ENCODE measurements at places on chromosomes 6 and 20.

DNA sequence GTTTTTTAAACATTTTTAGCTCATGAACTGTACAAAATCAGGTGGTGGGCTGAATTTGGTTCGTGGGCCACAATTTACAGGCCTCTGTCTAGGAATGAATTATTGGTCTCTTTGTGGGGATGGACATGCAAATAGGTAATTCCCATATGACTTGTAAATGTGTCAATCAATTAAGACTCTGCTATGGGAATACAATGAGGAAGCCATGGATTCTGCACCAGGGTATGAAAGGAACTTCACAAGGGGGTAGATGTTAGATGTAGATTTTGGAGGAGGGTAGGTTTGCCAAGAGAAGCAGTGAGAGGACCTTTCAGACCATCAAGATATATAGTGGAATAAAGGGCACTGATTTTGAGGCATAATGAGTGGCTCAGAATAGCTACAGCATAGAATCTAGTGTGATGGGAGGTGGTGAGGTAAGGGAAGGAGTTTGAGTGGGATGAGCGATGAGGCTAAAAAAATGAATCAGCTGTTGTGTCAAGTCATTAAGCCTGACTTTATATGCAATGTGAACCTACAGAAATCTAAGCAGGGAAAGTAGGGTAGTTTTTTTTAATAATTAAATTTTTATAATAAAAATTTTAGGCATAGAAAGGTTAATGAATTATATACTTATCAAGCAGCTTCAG lies 32.6 kb upstream of the RNF182 start:
- DNase-seq, result no peak

DNA sequence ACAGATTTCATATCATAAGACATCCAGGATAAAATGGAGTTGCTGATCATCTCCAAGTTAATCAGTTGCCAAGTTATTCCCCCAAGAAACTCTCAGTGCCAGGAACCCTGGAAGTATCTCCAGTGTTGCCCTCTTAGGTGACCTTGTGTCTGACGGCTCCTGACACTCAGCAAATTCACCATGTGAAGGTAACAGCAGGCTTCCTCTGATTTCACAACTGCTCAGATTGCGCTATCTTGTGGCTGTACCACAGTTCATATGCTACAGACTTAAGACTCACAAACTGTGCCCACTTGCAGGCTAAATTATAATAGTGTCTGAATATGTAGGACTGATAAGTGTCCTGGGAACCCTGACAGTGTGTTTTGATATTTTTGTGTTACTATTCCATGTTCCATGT lies 186.6 kb upstream of the OPRM1 start:
- no peak for DNase-seq

DNA sequence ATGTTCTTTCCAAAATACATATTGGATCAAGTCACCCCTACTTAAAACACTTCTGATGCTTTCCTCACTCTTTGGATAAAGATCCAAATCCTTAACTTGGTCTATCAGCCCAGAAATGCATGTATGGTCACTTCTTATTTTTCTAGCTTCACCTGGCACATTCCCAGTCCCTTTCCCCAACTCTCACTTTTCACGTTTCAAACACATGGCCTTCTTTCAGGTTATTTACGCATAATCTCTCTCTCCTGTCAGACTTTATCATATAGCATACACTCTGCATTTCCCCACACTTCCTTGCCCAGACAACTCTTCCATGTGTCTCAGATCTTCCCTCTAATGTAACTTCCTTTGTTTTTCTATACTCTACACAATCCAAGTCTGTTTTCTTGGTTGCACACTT lies 12.8 kb downstream of the PHIP start:
- no peak for DNase-seq

- DNase-seq, result no peak
Observed at GRCh38 chr6:63899550-63899949, 263.9 kb downstream of the PHF3 start.

- DNase-seq, result no peak
Observed at GRCh38 chr6:145731447-145731846, 3.9 kb downstream of the EPM2A start.

- DNase-seq, result no peak
Observed at GRCh38 chr20:3106658-3107463, 22.3 kb upstream of the AVP start.

GRCh38 chr6:106535012-106535411 lies 94.3 kb downstream of the RTN4IP1 start:
- no peak for DNase-seq

- no peak for DNase-seq
Observed at GRCh38 chr6:7939184-7939863, 28.7 kb upstream of the TXNDC5 start.

DNA sequence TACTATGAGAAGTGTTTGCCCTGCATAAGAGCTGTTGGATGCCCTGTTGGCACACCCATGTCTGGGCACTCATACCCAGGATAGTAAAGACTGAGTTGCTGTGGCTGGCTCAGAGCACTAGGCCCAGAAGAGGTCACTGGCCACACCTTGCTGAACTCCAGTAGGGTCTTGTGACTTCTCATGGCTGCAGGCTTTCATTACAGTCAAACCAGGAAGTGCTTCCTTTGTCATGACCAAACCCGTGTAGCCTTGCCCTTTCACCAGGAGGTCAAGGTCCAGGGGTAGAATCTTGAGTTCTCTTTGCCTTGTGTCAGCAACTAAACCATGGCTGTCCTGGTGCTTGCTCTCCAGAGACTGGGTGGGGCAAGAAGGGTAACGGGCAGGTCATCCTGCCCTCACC lies 49.5 kb downstream of the CD164 start:
- no peak for DNase-seq

- DNase-seq, result no peak
Observed at GRCh38 chr20:42338294-42339201, 720.4 kb upstream of the CHD6 start.

- DNase-seq, result no peak
Observed at GRCh38 chr6:135577059-135577538, 79.6 kb upstream of the AHI1 start.

DNA sequence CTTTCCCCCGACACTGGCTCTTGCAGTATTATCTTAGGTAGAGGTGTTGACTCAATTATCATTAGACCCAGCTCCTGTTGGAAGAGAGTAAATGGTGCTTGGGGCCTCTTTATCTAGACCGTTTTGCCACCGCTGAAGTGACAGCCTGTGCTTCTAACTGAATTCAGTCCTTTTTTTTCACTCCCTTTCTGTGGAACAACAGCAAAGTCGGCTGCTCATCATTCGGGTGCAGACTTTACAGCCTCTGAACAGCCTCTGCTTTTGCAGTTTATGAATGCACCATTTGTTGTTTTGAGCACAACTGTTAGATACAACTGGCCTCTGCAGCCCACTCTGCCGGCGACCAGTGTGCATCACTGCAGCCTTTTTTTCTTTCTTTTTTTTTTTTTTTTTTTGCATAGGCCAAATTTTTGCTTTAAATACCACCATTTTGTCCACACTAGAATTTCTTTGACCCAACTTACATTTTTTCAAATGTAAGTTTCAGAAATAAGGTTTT lies 35.8 kb downstream of the RREB1 start:
- DNase-seq, result no peak

- no peak for DNase-seq
Observed at GRCh38 chr20:62428396-62429295, 1.3 kb upstream of the RBBP8NL start.

DNA sequence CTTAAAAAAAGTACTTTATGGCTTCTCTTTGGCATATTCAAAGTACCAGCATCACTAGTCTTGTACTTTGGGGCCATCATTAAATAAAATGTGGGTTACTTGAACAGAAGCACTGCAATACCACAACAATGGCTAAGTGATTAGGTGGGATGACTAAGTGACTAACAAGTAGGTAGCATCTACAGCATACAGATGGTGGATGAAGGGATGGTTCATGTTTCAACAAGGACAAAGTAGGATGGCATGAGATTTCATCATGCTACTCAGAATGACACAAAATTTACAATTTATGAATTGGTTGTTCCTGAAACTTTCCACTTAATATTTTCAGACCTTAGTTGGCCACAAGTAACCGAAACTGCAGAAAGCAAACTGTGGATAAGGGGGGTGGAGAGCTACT lies 7.7 kb downstream of the MPC1 start:
- no peak for DNase-seq

DNA sequence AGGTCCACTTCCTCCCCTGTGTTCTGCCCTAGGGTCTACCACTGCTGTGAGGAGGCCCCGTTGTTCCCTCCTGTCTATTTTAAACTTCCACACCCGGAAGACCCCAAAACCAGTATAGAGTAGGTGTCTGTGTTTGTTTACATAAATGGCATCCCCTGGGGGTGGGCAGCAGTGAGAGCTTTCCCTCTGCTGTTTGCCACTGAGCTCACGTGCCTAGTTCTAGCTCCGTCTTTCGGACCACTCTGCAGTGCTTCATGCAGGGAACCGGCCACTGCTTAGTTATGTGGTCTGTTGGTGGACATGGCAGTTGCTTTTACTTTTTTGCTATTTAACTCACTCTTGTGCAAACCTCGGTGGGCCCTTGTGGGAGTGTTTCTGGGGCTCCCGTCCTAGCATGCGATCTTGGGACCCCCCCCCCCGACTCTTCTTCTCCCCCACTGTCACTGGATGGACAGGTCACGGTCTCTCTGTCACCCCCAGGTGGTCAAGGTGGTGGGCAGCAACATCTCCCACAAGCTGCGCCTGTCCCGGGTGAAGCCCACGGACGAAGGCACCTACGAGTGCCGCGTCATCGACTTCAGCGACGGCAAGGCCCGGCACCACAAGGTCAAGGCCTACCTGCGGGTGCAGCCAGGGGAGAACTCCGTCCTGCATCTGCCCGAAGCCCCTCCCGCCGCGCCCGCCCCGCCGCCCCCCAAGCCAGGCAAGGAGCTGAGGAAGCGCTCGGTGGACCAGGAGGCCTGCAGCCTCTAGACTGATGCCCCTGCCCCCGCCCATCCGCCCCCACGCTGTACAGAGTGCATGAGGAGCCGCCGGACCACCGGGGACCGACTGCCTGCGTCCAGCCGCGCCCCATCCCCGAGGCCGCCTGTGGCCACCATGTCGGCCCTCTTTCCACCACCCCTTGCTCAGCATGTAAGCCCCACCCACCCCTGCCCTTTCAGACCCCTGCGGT lies 40.9 kb downstream of the VSTM2L start:
- no peak for DNase-seq

Data from trophoblast cell (in vitro differentiated cells and primary cell).